Amygdala (tissue), 56 donors: ENCODE measurements at places on chromosomes 4 and X.
A peak's percentile ranks its signal among the peaks of the same experiment; 100 is the strongest.

DNA sequence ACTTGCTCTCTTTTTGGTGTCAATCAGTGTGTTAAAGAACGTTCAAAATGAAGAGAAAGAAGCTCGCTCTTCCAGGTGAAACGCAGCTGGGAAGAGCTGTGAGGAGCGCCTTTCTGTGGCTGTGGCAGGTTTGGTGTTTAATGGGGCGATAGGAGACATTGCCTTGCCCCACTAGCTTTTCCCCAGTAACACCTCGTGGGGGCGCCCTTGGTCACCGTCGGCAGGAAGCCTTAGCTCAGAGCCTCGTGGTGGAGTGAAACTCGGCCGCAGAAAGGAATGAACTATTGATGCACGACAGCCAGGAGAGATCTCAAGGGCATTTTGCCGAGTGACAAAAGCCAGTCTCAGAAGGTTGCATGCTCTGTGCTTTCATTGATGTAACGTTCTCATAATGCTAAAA lies 65.1 kb downstream of the GPR143 start:
- no peak for DNase-seq

- DNase-seq = no peak
Observed at GRCh38 chr4:124610211-124610610, 102.3 kb downstream of the ANKRD50 start.

GRCh38 chr4:121930304-121930703 lies 21.6 kb downstream of the TRPC3 start:
- DNase-seq = no peak

GRCh38 chr4:2105559-2105958 lies 46.4 kb downstream of the NAT8L start:
- no peak for DNase-seq

- DNase-seq = no peak
Observed at GRCh38 chrX:19512961-19513360, 2.3 kb downstream of the MAP3K15 start.

DNA sequence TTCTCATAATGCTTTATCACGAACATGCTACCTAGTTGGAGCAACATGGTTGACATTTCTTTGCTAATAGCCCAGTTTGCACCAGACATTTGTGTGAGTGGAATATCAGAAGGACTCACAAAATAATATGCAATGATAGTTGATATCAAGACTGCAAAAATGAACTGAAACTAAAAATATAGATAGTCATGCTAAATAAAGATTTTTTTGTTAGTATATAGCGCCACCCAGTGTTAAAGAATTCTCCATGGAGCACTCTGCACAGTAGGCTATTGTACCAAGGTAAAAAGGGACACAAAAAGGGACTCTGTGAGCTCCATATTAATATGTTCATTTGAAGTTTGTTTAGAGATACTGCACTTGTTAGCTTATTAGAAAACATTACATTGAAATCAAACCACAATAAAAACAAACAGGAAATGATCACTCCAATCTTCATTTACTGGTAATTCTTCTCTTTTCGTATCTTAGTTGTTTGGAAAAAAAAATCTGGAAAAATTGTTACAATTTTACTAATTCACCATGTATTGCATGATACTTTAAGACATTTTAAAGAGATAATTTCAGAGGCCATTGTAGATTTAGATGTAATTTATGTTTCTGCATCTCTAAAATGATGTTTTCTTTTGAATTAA lies 1509.6 kb downstream of the ADGRL3 start:
- DNase-seq = no peak

DNA sequence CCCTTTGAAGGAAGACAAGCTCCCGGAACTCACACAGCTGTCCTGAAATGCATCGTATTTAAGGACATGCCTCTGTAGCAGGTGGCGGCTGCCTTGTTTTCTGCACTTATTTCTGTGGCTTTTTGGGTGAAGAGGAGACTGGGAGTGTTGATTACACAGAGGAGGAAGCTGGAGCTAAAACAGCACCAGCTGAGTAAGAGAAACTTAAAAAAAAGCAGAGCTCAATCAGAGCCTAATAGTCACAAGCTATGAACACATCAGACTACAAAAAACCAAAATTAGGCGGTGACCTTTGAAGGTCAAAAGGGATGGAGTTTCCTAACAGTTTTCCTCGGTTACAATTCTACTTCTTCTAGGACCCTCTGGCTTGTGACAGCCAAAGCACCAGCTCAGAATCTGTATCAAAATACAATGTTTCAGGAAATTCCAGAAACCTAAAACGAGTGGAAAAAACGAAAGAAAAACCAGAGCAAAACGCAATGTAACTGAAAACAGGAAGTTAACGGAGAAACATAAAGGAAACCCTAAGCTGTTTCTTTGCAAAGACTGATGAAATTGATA lies 13.5 kb downstream of the PRKX start:
- DNase-seq = no peak

DNA sequence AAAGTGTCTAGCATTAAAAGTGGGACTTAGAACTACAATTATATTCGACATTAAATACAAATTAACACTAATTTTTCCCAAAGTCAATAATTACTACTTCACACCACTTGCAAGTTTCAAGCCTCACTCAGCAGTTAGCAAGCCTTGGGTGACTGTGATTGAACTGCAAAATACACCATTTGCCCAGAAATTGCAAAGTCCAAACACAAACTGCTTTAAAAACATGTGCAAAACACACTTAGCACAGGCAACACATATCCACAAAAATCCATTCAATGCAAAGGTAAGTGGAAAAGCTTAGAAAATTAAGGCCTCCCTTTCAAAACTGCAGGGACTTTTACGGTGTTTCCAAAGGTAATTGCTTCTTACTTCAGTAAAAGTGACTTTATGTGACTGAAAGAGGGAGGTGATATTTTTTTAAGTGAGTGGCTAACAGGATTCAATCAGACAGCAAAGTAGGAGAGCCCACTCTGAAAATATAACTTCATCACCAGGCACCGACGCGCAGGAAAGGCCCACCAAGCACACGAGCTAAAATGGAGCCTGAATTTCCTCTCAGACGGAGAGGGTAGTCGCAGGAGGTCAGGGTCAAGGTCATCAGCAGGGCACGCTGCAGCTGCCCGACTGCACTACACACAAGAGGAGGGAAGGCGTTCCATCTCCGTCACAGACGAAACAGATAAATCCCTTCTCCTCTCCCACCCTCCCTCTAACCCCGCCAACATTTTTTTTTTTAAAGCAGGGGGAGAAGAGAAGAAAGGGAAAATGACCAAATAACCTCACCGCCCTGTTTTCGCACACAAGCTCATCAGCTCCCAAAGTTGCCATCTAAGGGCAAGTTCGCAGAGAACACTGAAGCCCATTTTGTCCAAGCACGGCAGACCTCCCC lies 3.1 kb downstream of the ZNF827 start:
- DNase-seq = no peak

- no peak for DNase-seq
Observed at GRCh38 chr4:62940229-62940628, 1469.0 kb downstream of the TECRL start.

GRCh38 chr4:73851293-73851692 lies 1.8 kb upstream of the PF4V1 start:
- DNase-seq = no peak

DNA sequence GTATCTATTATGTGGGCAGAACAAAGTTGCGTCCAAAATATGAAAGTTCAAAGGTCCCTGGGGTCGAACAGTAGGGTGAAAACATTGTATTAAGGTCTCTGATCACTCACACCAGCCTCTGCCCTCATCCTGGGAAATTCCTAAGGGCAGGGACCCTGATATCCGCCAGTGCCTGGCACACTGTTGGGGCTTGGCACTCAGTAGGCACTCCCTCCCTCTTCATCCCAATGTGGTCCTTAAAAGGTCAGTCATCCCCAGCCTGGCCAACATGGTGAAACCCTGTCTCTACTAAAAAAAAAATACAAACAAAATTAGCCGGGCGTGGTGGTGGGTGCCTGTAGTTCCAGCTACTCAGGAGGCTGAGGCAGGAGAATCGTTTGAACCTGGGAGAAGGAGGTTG lies 6.3 kb downstream of the NDUFB11 start:
- no peak for DNase-seq

DNA sequence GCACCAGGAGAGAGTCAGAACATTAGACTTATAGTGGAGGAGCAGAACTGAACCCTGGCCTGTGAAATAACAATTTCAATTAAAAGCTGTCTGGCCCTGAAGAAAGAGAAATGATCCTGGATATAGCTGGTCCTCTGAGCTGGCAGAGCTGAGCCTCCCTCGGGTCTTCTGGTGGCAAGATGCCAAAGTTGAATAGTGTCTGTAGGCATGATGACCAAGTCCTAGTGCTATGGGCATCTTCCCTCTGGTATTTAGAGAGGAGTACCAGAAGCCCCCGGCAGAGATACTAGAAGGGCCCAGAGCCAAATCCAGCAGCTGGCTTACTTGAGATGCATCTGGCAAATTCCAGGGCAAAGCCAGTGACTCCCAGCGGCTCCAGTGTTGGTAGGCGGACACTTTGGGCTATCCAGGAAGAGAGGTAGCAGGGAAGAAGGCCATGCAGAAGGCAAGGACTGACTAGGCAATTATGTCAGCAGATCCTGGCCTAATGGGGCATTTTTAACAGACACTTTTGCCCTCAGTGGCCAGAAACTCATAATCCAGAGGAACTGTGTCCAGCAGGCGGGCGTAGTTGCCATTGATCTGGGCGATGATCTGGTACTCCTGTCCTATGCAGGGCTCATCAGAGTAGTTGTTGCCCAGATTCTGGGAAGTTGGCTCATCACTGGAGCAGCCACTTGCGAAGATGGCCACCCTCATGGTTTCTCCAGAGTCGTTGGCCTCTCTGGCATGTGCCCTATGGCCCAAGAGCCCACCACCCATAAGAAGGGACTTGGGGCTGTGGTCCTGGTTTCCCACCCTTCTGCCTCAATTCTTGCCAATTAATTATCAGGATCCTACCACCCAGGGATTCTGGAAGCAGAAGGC lies 17.9 kb downstream of the VSIG4 start:
- no peak for DNase-seq

- DNase-seq = no peak
Observed at GRCh38 chr4:146059151-146059550, 116.4 kb upstream of the LSM6 start.

DNA sequence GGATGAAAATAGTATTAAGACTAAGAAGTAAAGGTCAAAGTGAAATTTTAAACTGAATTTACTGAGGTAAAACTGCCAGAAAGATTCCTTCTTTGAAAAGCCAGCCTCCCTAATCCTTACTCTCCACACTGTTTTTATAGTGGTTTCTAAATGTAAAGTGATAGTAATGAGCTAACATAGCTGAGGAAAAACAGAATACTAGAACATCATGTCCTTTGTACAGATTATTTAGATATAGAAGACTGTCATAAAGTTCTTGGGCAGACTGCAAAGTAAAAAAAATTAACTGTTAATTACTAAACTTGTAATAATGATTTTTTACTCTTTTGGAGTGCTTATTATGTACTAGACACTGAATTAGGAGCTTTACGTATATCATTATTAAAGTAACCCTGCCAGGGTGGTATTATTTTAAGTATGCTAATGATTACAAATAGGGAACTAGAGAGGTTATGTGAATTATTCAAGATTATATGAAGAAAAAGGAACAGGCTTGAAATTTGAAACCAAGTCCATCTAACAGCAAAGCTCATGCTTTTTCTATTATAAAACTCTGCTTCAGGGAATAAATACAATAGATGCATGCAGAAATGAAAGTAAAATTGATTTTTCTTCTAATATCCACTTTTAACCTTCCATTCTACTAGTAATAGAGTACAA lies 150.5 kb downstream of the TBCK start:
- DNase-seq = no peak

DNA sequence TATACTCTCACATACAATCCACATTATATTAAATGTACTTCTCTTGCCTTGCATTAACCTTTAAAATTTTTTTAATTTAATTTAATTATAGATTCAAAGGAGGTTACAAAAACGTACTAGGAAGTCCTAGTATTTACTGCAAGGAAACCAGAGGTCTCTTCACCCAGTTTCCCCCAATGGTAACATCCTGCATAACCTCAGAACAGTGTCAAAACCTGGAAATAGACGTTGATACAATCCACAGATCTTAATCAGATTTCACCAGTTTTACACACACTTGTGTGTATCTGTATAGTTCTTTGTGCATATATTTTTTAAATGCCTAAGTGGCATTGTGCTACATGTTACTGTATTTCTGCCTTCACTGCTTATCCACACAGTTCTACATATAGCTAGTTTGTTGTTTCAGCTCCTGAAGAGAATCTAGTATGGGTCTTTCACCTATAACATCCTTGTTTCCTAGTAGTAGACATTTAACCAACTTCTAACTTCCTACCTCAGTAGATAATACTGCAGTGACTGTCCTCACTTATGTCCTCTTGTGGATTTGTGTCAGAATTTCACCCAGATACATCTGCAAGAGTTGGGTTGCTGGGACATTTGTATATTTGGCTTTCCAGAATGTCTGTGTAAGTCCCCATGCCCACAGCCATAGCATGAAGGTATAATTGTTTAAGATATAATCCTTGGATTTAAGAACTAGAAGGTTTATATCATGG lies 103.2 kb downstream of the NFKB1 start:
- no peak for DNase-seq

- DNase-seq = no peak
Observed at GRCh38 chrX:46582325-46582724, 8.8 kb downstream of the CHST7 start.

DNA sequence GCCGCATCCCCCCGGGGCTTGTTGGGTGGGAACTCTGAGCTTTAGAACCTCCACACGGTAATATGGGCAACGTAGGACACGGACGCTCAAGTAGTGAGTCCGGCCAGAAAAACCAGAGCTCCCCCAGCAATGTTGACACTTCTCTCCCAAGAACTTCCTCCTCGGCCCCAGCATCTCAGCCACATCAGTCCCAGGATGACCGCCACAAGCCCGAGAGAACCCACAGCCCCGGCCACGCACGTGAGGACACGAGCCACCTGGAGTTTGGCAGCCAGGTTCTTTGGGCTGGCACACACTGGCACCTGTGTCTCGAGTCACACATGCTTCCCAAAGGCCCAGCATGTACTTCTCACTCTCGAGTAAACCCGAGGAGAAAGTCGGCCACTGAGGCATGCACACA lies 16.3 kb downstream of the CLDN34 start:
- DNase-seq = no peak

- peak; percentile 0 for DNase-seq
Observed at GRCh38 chrX:148871422-148872160, 371.2 kb downstream of the AFF2 start.

DNA sequence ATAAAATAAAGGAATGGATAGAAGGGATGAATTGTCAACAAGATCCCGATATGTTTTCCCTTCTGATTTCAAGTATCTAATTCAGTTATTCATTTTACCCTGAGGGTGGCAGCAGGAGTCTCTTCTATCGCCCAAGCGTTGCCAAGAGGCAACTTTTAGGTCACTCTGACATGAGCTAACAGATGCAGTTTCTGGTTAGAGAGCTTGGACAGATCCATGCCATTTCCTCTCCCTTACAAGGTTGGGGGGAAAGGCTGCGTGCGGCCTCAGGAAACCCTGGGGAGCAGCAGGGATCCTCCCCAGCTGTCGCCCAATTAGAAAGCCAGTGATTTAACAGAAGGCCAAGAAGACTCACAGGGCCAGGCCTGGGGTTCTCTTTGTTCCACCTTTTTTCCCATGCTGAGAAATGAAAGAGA lies 35.3 kb upstream of the WAS start:
- DNase-seq = no peak

- DNase-seq = no peak
Observed at GRCh38 chr4:20443015-20443805, 191.5 kb downstream of the SLIT2 start.

GRCh38 chrX:28888416-28888815 lies 301.2 kb downstream of the IL1RAPL1 start:
- no peak for DNase-seq
